ENCODE measurements at places on chromosomes 4 and X. TPM values are rescaled to one million over a fixed set of nuclear protein-coding genes. Genes with fewer than 3 reads are reported as not detected.

DNA sequence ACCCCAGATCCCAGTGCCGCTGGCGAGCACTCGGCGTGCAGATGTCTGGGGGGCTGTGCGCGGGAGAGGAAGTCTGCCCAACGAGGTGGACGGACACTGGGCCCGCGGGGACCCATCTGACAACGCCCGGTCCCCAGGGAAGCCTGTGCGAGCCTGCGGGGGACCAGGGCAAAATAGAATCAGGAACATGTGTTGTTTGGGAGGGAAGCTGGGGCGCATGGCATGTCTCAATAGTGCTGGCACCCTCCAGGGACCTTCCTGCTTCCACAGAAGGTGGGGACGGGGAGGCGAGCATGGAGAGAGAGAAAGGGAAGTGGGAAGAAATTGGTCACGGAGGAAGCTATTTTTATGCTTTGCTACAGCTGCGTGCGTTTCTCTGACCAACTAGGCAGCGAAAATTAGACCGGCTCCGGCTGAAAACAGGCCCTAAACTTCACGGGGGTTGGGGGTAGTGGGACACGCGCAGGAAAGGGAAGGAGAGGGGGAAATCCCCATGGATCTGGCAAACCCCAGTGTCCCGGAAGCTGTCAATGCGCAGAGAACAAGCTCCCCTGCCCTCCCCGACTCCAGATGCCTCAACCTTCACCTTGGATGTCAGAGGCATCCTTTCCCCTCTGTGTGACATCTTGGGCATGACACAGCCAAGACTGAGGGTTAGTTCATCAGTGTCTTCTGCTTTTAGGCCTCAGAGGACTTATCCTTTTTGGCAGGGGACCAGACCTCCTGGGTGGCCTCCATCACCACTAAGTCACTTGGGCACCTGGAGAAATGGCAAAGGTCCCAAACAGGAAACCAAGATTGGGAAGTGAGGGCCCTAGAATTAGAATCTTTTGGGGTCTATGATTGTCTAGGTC lies 169.8 kb upstream of the BCOR start:
- no peak for DNase-seq
- H3K4me3 ChIP-seq = peak overlapping the region; percentile 59
- no peaks in the 10 kb centered on the region for H3K4me1 ChIP-seq
- H3K27me3 ChIP-seq = no peaks in the 10 kb centered on the region

Gene SNCA
- 0.73 TPM for total RNA-seq

- H3K4me1 ChIP-seq = no peaks in the 10 kb centered on the region
- no peak for DNase-seq
- no peak overlapping the region for H3K27ac ChIP-seq
- H3K36me3 ChIP-seq = no peaks in the 10 kb centered on the region
These were observed 78.9 kb downstream of the IL21 start for GRCh38 chr4:122541996-122542395.

GRCh38 chrX:120213438-120214265 lies 37.0 kb upstream of the ZBTB33 start:
- no peaks in the 10 kb centered on the region for H3K36me3 ChIP-seq
- H3K4me1 ChIP-seq = no peaks in the 10 kb centered on the region
- no peaks in the 10 kb centered on the region for H3K27me3 ChIP-seq
- H3K4me3 ChIP-seq = no peak overlapping the region

- H3K36me3 ChIP-seq = no peaks in the 10 kb centered on the region
- no peaks in the 10 kb centered on the region for H3K27me3 ChIP-seq
- H3K4me3 ChIP-seq = no peak overlapping the region
- H3K4me1 ChIP-seq = peaks cover 10% of the 10 kb centered on the region
- no peak for DNase-seq
These were observed 123.8 kb upstream of the TEX13D start for GRCh38 chrX:124208660-124209059.

GRCh38 chr4:25797136-25797535 lies 65.7 kb downstream of the SEL1L3 start:
- no peak for DNase-seq
- H3K4me3 ChIP-seq = no peak overlapping the region
- H3K36me3 ChIP-seq = no peaks in the 10 kb centered on the region
- H3K27ac ChIP-seq = no peak overlapping the region

Gene AFM
- total RNA-seq = 0.55 TPM

DNA sequence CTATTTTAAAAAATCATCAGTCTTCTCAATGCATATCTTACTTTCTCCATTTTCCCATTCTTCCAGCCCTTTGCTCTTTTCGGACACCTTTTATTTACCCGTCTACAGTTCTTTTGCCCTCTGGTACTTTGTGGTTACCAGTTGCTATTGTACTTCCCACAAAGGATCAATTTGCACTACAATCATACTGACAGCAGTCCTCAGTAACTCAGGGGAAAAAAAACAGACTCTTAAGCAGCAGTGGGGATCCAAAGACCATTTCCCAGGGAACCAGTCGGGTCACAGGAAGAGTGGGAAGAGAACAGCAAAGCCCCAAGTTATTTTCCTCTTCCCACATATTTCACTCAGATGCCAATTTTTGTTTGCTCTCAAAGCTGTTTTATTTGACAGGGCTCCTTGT lies 23.1 kb downstream of the DMD start:
- no peaks in the 10 kb centered on the region for H3K27me3 ChIP-seq
- H3K4me1 ChIP-seq = peaks cover 17% of the 10 kb centered on the region
- no peak overlapping the region for H3K4me3 ChIP-seq
- no peaks in the 10 kb centered on the region for H3K36me3 ChIP-seq

GRCh38 chr4:177441803-177442622 lies at the start of gene AGA:
Gene AGA, minus strand, starts transcription at chr4:177442437. Its CDS starts 62 bp downstream, at chr4:177442375.
- H3K27ac ChIP-seq = peak within 1 kb of the TSS; percentile 92
- peak within 1 kb of the TSS; percentile 70 for H3K4me3 ChIP-seq
- peaks cover 15% of the 10 kb centered on the region for H3K4me1 ChIP-seq

- no peaks in the 10 kb centered on the region for H3K4me1 ChIP-seq
- H3K36me3 ChIP-seq = no peaks in the 10 kb centered on the region
- H3K27ac ChIP-seq = no peak overlapping the region
- H3K27me3 ChIP-seq = no peaks in the 10 kb centered on the region
- DNase-seq = no peak
These were observed 44.9 kb downstream of the HTT-AS start for GRCh38 chr4:3029464-3029863.

Gene CCKAR
- not detected for total RNA-seq

DNA sequence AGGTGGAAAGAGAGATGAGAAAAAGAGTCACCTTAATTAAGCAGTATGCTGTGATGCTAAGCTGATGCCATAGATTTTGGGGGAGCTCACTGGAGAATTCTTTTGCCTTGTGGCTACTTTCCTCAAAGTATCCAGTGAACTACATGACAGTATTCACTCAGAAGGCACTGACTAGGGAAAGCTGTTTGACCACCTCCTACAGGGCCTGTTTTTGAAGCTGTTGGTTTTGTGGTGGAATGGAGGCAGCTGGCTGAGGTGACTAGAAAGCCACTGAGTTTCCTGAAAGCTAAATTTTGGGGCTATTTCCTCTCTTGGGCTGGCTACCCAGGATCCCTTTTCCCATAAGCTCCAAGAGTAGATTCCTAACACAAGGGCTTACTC lies 124.8 kb upstream of the EOLA2 start:
- H3K27ac ChIP-seq = peak overlapping the region; percentile 72
- no peak overlapping the region for H3K4me3 ChIP-seq
- DNase-seq = no peak

DNA sequence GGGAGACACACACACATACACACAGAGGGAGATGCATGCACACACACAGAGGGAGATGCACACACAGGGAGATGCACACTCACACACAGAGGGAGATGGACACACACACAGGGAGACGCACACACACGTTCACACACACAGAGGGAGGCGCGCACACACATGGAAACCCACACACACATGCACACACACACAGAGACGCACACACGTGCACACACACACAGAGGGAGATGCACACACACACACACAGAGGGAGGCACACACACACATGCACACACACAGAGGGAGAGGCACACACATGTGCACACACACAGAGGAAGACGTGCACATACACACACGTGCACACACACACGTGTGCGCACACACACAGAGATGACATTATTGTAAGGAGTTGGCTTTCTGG lies 79.1 kb downstream of the HMX1 start:
- H3K4me1 ChIP-seq = no peaks in the 10 kb centered on the region
- H3K27ac ChIP-seq = no peak overlapping the region
- H3K4me3 ChIP-seq = no peak overlapping the region
- no peaks in the 10 kb centered on the region for H3K27me3 ChIP-seq

DNA sequence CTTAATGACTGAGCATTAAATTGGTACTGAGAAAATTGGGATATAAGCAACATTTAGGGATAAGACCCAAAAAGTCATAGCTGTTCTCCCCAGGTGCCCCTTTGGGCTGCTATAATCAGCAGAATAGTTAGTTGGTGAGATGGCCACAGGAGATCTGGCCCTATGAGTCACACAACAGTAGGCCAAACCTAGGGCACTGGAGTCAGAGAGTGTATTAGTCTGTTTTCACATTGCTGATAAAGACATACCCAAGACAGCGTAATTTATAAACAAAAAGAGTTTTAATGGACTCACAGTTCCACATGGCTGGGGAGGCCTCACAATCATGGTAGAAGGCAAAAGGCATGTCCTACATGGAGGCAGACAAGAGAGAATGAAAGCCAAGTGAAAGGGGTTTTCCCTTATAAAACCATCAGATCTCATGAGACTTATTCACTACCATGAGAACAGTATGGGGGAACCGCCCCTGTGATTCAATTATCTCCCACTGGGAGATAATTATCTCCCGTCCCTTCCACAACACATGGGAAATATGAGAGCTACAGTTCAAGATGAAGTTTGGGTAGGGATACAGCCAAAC lies 338.3 kb upstream of the NR3C2 start:
- no peaks in the 10 kb centered on the region for H3K36me3 ChIP-seq
- H3K27ac ChIP-seq = no peak overlapping the region
- H3K4me1 ChIP-seq = no peaks in the 10 kb centered on the region
- H3K27me3 ChIP-seq = no peaks in the 10 kb centered on the region

GRCh38 chrX:131441033-131441432 lies 102.8 kb upstream of the OR13H1 start:
- H3K27me3 ChIP-seq = no peaks in the 10 kb centered on the region
- H3K36me3 ChIP-seq = no peaks in the 10 kb centered on the region
- H3K4me1 ChIP-seq = no peaks in the 10 kb centered on the region
- no peak for DNase-seq
- no peak overlapping the region for H3K27ac ChIP-seq
- H3K4me3 ChIP-seq = no peak overlapping the region

Gene RIBC1
- total RNA-seq = 1.1 TPM

GRCh38 chr4:590313-590841 lies 14.3 kb upstream of the TMEM271 start:
- H3K27ac ChIP-seq = no peak overlapping the region
- no peak for DNase-seq
- H3K4me3 ChIP-seq = no peak overlapping the region
- no peaks in the 10 kb centered on the region for H3K4me1 ChIP-seq

DNA sequence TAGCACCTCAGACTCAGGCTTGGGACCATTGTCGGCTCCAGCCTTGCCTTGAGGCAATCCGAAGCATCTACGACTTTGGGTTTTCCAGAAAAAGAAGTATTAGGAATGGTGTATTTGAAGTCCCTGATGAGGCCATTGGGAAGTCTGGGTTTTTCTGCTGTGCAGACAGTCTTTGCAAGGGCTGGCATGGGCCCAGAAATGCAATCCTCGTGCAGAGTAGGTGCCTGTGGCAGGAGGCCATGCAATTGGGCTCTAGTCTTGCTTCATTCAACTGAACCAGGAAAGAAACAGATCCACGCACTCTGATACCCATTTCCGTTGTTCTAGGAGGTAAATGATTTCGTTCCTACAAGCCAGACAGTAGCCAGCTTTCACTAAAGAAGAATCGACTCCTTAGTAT lies 12.4 kb downstream of the ZFP92 start:
- H3K27me3 ChIP-seq = no peaks in the 10 kb centered on the region
- no peaks in the 10 kb centered on the region for H3K4me1 ChIP-seq
- DNase-seq = no peak
- no peak overlapping the region for H3K27ac ChIP-seq

Gene EXOC1L
- not detected for total RNA-seq

Gene TEX13B
- not detected for total RNA-seq

All from gastrocnemius medialis (tissue), 4 donors.